ENCODE measurements at places on chromosomes 3 and 15.

- DNase-seq: no peak
Observed at GRCh38 chr3:183114384-183115178, 15.3 kb upstream of the MCCC1 start.

- no peak for DNase-seq
Observed at GRCh38 chr3:134306320-134306719, 55.7 kb upstream of the RYK start.

DNA sequence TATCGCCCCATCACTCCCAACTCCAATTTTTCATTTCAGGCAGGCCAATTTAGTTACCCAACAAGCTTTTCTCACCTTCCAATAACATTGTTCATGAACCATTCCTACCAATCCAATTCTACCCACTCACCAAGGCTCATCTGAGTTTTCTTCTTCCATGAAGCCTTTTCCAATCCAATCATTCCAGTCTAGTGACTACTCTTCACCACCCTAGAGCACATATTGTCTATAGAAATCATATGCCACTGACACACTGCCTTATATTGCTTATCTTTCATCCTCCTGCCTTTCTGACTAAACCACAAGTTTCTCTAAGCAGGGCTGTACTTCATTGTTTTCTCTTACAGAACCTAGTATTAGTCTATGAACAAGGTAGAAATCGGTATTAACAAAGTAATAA is 11.4 kb downstream of the CCDC14 start:
- no peak for DNase-seq

DNA sequence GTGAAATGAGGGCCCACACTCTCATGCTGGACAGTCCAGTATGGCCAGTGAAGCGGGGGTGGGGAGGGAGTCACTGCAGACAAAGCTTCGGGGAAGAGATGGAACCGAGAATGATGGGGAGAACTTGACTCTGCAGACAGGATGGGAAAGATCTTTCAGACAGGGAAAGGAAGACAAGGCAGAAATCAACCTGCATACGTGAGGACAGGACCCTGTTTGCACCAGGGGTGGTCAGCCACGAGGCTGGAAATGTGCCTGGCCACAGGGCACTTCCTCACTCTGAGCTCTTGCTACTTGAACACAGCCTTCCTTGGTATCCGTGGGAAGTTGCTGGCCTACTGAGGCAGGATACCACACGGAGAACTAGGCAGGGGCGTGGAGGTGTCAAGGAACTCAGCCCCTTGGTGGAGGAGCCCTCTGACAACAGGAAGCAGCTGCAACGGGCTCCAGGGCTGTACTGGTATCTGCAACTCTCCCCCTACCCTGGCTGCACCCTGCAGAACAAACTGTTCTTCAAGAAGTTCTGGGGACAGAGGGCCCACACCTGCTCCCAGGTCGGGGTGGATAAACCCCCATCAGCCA is 9.3 kb upstream of the SRP14 start:
- DNase-seq: no peak

DNA sequence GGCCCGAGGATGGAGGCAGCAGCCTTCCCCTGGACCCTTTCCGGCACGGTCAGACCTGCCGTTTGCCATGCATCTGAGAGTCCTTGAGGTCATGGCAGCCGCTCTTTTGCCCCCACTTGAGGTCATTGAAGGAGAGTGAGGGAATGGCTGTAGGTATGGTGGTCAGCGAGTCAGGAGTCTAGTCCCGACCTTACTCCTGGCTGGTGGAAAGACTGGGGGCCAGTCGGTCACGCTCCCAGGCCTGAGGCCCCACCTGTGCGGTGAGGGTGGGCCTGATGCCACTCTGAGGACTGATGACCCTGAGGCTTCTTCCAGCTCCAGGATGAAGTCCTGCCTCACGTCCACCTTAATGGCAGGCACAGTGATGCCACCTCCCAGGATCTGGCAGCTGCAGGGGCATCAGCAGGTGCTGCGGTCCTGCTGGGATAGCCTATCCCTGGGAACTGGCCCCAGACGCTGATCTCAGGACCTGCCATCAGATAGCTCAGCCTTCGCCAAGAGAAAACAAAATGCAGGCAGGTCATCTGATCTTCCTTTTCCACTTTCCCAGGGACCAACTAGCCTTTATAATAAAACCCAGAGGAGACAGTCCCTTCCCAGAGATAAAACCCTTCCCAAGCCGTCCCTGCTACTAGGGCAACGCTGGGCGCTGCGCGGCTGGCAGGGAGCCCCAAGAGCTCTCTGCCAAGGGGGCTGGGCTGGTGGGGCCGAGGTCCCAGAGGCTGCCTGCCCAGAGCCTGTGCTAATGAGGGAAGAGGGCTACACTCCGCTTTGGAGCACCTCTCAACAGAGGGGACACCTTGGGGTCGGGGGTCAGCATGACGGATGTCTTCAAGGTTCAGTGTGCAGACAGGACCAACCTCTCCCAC is 42.2 kb downstream of the TM2D3 start:
- no peak for DNase-seq

DNA sequence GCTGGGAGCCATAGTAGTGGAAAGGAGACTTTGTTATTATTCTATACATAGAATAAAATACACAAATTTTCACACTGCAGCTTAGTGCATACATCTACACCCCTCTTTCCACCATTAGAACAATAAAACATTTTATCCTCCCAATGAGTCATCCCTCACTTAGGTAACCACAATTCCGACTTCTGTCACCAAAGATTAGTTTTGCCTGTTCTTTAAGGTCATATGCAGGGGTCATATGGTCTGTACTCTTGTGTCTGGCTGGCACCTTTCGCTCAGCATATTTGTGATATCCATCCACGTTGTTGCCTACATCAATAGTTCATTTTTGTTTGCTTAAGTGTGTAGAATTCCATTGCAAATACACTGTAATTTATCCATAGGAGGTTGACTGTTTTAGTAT is 399.4 kb downstream of the SHQ1 start:
- no peak for DNase-seq

DNA sequence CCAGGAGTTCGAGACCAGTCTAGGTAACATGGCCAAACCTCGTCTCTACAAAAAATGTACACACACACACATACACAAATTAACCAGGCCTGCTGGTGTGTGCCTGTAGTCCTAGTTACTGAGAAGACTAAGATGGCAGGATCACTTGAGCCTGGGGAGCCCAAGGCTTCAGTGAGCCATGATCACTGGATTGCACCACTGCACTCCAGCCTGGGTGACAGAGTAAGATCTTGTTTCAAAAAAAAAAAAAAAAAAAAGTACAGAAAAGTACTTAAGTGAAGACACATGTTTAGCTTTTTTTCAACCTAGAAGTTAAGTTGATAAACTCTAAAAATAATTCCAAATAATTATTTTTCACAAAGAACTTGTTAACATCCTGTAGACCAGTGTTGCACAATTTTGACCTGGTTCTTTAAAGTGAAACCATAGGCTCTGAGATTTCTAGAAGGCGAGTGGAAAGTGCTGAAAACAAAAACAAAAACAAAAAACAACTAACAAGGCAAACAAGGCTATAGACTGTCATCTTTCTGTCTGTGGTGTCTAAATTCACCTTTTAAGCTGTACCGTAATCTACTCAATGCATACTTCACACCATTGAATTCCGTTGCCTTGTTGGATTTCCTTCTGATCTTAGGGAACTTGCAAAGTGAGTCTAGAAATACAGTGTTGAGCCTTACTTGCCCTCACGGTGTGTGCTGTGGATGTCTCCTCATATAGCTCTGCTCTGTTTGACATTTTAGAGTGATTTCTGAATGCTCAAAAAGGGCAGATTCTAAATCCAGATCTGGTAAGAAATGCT is 63.5 kb downstream of the CHST2 start:
- DNase-seq: no peak

GRCh38 chr15:77504306-77504705 is 83.6 kb downstream of the HMG20A start:
- no peak for DNase-seq

DNA sequence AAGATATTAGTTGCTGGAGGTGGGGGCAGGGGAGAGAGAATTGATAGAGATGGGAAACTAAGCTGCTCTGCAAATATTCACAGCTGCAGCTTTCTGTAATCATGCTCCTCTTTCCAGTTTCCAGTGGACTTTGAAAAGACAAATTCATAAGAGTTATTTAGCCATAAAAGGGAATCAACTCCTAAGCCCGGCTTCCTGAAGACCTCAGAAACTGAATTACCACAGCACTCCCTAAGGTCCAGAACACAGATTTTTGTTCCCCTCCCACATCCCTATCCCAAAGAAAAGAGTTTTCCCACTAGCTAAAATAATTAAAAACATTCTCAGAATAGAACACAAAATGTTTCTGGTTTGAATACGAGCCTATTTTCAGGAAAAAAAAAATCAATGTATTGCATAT is 871.8 kb upstream of the NR2F2 start:
- DNase-seq: no peak

GRCh38 chr3:138938877-138939560 is 7.9 kb downstream of the FOXL2 start:
- DNase-seq: no peak

- DNase-seq: no peak
Observed at GRCh38 chr3:168162172-168162571, 66.4 kb upstream of the GOLIM4 start.

GRCh38 chr3:20912406-20912805 is 726.4 kb upstream of the SGO1 start:
- no peak for DNase-seq

DNA sequence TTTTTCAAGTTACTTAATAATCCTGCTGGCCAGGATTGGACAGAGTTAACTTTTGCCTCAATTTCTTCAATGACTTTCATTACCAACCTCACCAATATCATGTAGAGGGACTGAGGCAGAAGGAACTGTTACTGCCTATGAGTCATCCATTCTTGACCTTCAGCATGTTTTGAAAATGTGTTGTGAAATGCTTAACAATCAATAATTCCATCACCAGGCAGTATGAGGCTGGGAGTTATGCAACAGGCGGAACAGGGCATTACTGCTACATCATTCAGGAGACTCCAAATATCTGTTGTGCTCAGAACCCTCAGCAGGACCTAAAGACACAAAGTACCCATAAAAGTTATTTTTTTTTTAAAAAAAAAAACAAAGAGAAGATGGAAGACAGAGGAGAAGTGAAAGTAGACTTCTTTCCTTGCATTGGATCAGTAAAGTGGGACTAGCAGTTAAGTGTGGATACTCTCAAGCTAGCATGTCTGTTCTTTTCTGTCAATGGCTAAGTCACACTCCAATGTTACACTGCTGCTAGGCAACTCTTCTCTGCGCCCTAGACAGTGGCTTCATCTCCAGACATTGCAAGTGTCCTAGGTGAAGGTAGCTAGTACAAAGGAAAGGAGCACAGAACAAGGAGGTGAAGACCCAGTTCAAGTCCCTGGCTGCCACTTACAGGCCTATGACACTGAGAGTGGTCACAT is 184.9 kb upstream of the LPP start:
- DNase-seq: peak; percentile 51

- no peak for DNase-seq
Observed at GRCh38 chr3:31022716-31023115, 128.3 kb upstream of the GADL1 start.

DNA sequence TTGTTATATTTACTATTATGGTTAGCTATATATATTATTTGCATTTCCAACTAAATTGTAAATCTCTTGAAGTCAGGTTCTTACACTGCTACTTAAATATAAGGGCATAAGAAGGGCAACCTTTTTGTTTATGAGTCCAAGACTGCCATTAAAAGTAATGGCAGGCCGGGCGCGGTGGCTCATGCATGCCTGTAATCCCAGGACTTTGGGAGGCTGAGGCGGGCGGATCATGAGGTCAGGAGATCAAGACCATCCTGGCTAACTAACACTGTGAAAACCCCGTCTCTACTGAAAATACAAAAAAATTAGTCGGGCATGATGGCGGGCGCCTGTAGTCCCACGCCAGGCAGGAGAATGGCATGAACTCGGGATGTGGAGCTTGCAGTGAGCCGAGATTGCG is 2.9 kb upstream of the P2RY1 start:
- DNase-seq: no peak

DNA sequence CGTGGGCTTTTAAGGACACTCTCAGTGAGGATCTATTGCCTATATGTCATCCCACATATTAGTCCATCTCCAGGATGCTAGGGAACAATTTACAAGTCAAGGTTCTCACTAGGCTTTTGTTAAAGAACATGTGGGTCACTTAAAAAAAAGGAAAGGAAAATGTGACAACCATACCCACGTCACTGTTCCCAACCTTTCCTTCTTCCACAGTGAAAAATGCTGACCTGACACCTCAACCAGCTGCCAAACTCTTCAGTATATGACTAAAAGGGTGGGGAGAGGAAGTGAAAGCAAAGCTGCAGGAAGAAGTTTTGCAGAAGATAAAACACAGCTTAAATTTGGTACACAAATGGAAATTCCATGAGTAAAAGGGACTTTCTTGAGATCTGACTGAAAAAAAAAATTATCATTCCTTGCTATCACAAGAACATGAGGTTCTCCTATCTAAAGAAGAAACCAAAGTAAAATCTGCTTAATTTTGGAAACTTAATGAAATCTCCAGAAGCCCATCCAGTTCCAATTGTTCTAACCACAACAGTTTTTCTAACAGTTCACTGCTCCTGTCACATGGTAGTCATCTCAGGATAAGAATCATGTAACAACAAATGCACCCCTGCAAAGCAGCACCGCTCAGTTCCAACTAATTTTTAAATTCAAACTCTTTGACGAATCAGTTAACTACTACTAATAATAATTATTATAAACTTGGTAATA is 117.0 kb upstream of the TSPAN3 start:
- peak; percentile 38 for DNase-seq

- DNase-seq: no peak
Observed at GRCh38 chr15:41573396-41573795, 14.4 kb downstream of the TYRO3 start.

DNA sequence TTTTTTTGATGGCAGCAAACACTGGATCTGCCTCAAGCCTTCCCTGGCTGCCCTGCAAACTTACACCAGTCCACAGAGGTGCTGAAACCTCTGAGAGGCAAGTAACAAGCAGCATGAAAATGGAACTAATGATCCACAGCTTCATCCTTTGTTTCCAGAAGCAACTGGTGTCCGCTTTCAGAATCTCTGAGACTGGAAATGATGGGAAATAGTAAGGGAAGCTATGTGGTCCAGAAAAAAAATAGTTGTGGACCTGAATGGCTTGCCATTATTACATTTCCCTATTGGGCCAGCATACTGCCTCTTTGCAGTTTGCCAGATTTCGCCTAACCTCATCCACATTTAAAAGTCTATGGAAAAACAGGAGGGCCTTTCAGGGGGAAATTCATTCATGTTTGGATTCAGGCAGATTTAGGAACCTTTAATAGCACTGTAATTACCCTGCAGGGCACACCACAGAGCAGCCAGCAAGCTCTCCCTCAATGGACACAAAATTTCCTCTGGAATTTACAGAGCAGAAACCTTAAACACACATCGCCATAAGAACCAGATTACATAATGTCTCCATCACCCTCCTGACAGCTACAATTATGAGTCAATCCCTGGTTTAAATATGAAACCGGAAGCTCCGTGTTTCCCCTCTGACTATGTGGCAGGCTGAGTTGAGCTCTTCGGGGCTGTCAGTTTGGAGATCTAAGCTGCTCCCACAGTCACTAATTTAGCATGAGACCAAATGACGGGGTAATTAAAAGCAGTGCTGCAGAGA is 134.4 kb downstream of the TMCO5A start:
- DNase-seq: no peak

- DNase-seq: no peak
Observed at GRCh38 chr3:105869861-105870755, 1.3 kb upstream of the CBLB start.

GRCh38 chr15:64580696-64581407 is 120.5 kb downstream of the ZNF609 start:
- no peak for DNase-seq

Data from HL-60 (cell line).